ENCODE measurements at places on chromosomes 16 and 17.

GRCh38 chr17:35936063-35936462 lies 5.5 kb upstream of the RDM1 start:
- peak; percentile 2 for DNase-seq

DNA sequence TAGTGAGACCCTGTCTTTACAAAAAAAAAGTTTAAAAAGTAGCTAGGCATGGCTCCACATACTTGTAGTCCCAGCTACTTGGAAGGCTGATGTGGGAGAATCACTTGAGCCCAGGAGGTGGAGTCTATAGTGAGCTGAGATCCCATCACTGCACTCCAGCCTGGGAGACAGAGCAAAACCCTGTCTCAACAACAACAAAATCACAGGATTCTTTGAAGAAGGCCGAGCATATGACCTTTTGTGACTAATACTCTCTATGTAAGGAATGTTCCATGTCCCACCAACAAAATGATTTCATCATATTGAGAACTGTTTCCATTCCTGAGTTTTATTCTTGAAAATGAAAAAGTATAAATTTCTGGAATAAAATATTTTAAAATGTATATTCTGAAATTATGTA lies 58.9 kb upstream of the EFCAB3 start:
- DNase-seq = no peak

DNA sequence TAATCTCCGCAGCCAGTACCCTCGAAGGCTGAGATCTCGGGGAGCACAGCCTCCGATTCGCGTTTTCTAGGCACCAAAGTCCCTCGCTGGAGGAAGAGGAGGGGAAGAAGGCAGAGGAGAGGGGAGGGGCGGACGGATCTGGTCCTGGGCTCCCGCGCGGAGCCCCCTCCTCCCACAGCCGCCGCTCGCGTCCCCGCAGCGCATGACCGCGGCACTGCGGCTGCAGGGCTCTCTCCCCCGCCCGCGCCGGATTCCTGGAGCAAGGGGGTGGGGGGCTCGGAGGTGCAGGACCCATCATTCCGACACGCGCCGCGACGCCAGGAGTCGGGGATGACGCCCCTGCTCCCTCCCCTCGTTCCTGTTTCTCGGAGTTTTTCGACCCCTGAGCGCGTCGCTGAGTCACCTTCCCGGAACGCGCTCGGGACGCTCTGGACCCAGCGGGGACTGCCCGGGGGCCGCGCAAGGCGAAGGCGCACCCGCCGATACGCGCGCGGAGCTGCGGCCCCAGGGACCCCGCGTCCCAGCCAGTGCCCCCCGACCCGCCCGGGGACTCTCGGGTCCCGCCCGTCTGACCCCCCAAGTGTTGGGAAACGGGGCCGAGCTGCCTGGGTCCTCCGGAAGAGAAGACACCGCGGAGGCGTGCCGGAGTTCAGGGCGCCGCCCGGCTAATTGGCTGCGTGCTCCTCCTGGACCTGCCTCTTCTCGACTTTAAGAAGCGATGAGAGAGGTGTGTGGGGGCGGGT lies 1.4 kb upstream of the SPHK1 start:
- peak; percentile 33 for DNase-seq

- no peak for DNase-seq
These were observed 32.2 kb downstream of the GRB2 start for GRCh38 chr17:75373280-75373679.

DNA sequence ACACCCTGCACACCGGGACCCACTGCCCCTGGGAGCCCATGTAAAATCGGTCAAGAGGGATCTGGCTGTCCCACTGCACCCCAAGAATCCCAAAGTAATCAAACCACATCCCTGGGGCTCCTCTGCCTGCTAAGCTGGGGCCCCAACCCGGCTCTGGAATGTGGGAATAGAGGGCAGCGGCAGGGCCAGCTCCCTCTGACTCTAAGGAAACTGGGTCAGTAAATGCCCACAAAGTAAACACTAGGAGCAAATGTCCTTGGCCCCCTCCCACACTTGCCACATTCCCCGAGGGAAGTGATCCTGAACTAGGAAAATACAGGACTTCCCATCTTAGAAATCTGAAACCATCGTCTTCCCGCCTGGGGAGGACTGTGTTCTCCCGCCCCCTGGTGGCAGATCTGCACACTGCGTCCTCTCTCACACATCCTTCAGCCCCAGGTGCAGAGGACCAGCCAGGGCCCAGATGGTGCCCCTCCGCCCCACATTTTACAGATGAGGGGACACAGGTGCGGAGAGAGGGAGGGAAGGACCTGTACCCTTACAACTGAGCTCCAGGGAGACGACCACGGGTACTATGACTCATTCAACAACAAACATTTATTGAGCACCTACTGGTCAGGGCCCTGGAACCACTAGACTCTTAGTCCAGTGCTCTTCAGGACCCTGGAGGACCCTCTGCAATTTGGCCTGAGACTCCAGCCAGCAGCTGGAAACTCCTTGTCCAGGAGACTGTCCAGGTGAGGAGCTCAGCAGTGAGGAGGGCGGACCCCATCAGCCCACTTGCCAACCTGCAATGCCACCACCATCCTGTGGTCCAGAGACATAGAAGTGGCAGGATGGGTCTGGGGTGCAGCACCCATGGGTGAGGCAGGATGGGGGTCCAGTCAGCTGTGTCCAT lies 10.1 kb downstream of the P3H4 start:
- peak; percentile 74 for DNase-seq

GRCh38 chr17:64073771-64074703 lies 53.6 kb upstream of the ICAM2 start:
- peak; percentile 93 for DNase-seq

GRCh38 chr17:1197379-1197778 lies 17.6 kb upstream of the ABR start:
- DNase-seq = no peak

GRCh38 chr16:71855937-71856662 lies 10.3 kb downstream of the ATXN1L start:
- DNase-seq = no peak

DNA sequence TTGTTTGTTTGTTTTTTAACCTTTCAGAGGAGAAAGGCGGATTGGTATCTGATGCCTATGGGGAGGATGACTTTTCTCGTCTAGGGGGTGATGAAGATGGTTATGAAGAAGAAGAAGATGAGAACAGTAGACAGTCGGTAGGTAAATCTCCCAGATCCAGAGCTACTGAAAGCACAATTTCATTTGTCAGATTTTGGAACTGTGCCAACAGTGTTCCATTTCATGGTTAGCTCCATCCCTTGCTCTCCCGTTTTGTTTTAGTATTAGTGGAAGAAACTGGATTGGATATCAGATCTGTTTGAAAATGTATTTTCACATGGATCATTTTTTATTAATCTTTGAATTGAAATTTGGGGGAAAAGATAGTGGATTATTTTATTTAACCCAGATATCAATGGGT lies 1.4 kb downstream of the SAP30BP start:
- DNase-seq = no peak

- no peak for DNase-seq
These were observed 163.3 kb downstream of the HS3ST2 start for GRCh38 chr16:22977294-22977697.

- no peak for DNase-seq
These were observed 1.6 kb upstream of the IRF8 start for GRCh38 chr16:85897382-85897781.

- no peak for DNase-seq
These were observed 16.2 kb upstream of the HNF1B start for GRCh38 chr17:37761059-37761458.

DNA sequence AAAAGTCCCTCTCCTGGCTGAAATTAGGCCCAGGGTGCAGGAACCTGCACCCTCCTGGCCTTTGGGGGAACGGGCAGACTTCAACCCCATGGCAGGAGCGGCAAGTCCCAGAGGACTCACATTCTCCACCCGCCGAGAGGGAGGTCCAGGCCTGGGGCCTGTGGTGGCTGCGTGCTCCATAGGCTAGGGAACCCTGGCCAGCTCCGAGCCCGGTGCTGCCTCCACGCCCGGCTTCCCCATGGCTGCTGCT lies 130 bp downstream of the CCDC78 start:
- DNase-seq = no peak

- no peak for DNase-seq
These were observed 168.6 kb downstream of the IRF8 start for GRCh38 chr16:86067516-86067915.

- DNase-seq = no peak
These were observed 63.3 kb downstream of the USP32 start for GRCh38 chr17:60328679-60329078.

GRCh38 chr16:70434484-70435260 lies 4.2 kb downstream of the ST3GAL2 start:
- no peak for DNase-seq

- no peak for DNase-seq
These were observed 599.2 kb downstream of the MAF start for GRCh38 chr16:79001156-79001967.

DNA sequence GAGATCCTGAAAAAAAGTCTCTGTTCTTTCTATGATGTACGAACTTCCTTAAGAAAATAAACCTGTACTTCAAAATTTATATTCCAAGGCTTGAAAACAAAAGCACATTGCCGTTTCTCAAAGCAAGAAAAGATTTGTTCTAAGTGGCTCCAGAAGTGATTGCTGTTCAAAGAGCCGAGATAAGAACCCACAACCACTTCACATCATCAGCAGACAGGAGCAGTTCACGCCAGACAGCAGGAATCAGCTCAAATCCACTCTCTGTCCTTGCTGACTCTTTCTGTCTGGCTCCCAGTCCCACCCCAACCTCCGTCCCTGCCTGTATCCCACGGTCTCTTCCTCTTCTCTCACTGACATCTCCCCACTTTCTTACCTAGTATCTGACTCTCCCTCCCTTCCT lies 85.0 kb upstream of the MYOCD start:
- no peak for DNase-seq

DNA sequence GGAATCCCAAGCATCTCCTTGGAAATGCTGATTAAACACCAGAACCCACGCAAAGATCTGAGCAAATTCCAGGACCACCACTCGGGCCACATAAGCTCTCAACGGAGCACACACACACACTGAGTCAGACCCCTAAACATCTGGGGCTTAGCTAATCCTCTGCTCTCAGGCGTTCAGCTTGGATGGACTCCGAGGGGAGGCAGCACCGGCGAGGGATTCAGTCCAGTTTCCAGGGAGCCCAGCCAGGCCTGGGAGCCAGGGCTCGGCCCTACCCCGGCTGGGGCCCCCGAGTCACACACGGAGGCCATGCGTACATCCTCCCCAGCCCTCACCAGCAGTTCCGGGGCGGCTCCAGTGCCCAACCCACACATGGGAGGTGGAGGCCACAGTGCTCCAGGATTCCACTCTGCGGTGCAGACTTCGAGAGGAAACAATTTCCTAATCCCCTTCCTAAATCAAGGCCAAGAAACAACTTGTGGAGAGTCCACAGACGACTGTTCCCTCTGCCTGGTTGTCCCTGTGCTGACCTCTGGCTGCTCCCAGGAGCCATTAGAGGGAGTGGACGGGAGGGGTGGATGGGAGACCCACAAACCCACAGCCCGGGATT lies 70.5 kb downstream of the GAS7 start:
- DNase-seq = no peak

DNA sequence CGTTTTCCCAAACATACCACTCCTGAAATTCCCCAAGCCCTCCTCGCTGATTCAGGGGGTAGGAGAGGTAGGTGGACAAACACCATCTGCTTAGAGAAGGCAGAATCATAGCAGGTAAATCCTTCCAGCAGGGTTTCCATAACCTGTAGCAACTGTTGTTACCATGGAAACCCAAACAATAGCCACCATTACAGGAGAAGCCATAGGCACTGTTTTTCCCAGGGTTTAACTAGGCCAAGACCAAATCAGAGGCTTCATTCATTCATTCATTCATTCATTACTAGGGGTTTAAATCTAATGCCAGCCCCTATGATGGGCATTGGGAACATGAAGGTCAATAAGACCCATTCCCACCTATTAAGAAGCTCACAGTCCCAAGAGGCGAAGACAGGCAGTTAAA lies 25.5 kb upstream of the CIITA start:
- DNase-seq = no peak

DNA sequence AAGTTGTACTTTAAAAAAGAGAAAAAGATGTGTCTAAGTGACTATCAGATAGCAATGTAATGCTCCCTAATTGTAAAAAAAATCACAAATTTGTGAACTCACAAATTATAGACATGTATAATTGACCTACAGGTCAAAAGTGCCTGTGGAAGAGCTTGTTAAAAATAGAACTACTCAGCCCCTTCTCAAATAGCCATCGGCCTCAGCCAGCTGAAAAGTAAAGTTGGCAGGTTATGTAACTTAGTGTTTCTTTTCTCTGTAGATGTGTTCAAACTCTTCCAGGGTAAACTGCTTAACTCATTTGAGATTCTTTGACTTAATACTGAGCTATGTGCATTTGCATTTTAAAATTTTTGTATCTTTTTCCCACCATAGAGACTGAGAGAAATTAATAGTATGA lies 13.3 kb downstream of the AKTIP start:
- no peak for DNase-seq

DNA sequence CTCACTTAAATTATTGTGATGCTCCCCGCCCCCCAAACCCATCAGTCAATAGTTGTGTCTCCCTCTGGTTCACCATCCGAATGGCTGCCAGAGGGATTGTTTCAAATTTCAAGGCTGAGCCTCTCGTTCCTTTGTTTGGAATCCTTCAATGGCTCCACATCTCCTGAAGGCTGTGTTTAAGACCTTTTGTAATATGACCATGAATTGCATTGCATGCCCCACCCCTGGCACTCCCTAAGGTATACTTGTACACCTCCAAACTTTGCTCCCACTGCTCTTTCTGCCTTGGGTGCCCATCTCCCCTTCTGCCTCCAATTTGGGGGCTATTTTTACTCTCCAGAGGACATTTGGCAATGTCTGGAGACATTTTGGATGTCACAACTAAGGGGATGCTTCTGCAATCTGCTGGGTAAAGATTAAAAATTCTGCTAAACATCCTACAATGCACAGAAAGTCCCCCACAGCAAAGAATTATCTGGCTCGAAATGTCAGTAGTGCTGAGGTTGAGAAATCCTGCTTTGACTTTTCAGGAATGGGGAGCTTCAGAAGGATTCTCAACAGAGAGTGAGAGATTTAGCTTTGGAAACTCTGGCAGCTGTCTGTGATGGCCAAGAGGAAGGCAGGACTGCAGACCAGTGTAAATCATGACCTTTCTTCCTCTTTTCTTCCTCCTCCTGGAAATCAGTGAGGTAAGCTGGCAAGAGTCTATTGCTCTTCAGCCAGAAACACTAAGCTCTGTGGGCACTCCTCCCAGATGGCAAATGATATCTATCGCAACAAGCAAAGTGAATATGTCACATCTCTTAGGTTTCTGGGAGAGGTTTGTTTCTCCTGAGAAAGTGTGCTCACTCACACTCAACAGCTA lies 8.7 kb upstream of the IL4R start:
- no peak for DNase-seq
